CD8-positive, alpha-beta memory T cell (primary cell): ENCODE measurements at places on chromosomes 5 and 9. TPM values are rescaled to one million over a fixed set of nuclear protein-coding genes. Genes with fewer than 3 reads are reported as not detected.

Gene OGN
- total RNA-seq, result not detected

Gene CD14
- 3.3 TPM for total RNA-seq

Gene TPPP
- 0.37 TPM for total RNA-seq

Gene NPR3
- total RNA-seq, result not detected
